ENCODE measurements at places on chromosomes 16 and 17. TPM values are rescaled to one million over a fixed set of nuclear protein-coding genes. Genes with fewer than 3 reads are reported as not detected.

DNA sequence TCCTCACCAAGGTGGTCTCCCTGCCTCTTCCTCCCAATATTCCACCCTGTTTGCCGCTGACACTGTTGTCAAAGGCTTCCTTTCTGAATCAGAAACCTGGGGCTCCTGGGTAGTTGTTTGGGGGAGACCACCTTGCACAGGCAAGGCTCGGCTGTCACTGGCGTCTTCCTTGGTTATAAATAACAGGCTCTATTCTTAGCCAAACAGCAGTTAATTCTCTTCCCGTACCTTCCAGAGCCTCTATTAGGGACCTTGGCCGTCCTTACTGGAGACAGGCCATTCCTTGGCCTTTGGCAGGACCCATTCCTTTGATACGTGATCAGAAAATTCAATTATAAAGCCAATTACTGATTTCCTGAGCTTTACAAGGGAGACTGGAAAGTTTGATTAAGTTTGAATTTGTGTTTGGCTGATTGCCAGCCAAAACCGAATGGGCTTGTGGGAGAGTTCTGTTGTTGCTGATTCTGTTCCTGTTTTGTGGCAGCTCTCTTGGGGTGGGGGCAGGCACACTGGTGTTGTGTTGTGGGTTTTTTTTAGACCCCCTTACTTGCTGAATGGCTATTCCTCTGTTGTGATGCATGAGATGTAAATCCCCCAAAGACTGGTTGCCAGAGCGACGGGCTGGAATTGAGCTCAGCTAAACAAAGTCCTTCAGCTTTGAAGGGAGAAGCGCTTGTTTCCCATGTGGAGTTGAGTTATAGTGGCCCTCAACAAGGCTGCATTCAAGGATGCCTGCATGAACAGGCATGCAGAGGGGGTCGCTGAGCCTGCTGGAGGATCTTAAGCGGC is 104.6 kb downstream of the GNAO1 start:
- no peak for DNase-seq

SPATA32 gene
- total RNA-seq = not detected

PRSS53 gene
- total RNA-seq = 1.0 TPM

GRCh38 chr16:79185711-79186110 is 414.8 kb downstream of the MAF start:
- peak; percentile 17 for DNase-seq

DNA sequence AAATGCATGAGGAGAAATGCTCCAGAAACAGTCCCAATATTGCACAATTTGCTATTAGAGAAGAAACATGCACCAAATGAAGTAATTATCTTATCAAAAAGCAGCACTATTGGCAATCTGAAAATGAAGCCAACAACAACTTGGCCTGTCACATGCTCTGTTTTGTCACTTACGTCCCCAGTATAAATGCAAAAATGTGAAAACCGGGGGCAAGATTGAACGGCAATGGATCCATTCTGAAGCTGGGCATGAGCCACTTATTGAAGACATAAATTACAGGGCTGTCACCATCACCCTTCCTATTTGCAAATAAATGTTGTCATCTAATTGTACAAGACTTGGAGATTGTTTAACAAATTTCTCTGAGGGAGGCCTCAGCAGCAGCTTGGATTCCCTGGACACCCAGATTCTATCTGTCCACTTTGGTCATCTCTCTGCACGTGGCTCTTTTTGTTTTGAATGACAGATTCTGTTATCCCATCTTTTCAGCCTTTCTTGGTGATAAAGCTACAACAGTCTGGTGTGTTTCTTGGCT is 180.2 kb upstream of the CDH5 start:
- no peak for DNase-seq

KCNJ2 gene
- 48.1 TPM for total RNA-seq

EPOP gene
- total RNA-seq = 0.33 TPM

DNA sequence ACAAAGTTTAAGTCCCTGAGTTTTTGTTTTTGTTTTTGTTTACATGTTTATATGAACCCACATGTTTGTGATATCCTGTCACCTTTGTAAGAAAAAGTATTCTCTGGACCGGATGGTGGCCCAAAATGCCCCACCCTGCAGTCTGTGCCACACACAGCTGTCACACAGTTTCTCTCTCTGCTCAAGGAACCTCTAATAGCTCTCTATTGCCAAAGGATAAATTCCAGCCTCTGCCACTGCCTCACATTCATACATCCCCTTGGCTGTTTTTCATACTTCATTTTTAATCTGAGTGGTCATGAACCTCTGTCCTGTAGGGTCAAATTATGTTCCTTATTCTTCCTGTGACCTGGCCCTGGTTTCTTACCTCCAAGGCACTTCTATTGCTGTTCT is 520.3 kb upstream of the CDH5 start:
- no peak for DNase-seq

GRCh38 chr17:31318851-31319661 is 2.4 kb downstream of the EVI2A start:
- no peak for DNase-seq

ZNF385C gene
- not detected for total RNA-seq

- no peak for DNase-seq
These were observed 2.3 kb upstream of the ARMC5 start for GRCh38 chr16:31456988-31457360.

BAIAP3 gene
- total RNA-seq = 0.26 TPM

DNA sequence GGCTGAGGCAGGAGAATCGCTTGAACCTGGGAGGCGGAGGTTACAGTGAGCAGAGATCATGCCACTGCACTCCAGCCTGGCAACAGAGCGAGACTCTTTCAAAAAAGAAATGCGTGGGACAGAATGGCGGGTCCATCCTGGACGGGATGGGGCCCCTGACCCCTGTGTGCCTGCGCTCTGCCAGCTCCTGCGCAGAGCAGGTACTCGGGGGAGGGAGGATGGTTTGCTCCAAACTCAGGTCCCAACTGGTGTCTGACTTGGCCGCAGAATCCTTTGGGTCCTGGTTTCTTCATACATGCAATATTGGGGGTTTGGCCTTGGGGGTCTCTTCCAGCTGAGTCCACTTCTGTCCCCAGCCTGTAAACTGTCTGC is 10.4 kb downstream of the CHMP6 start:
- no peak for DNase-seq

- DNase-seq = no peak
These were observed 32.4 kb downstream of the HSBP1 start for GRCh38 chr16:83840060-83840617.

DNA sequence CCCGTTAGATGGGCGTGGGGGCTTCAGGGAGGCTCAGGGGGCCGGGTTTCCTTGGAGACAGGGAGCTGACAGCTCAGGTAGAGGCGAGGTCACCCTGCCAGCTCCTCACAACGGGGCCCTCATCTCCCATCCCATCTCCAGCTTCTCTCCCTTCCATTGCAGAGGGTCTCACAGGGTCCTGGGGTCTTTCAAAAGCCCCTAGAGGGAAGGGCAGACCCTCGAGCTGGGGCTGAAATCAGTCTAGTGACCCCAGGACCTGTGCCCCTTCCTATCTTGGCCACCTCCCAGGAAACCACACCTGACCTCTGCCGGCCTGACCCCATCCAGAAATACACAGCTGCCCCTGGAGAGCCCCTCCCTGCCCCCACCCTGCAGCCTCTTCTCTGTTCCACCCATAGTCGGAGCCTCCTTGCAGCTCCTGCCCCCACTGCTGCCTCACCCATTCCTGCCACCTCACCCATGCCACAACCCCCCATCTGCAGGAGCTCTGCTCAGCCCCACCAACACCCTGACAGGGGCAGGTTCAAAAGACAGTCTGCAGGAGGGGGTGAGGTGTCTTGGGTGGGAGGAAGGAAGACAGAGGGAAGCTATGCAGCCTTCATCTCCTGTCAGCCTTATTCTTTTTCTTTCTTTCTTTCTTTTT is 23.4 kb downstream of the PIK3R5 start:
- no peak for DNase-seq

GRCh38 chr17:45376171-45377005 is 56.3 kb downstream of the ARHGAP27 start:
- DNase-seq = no peak

MC1R gene
- total RNA-seq = 4.3 TPM

DNA sequence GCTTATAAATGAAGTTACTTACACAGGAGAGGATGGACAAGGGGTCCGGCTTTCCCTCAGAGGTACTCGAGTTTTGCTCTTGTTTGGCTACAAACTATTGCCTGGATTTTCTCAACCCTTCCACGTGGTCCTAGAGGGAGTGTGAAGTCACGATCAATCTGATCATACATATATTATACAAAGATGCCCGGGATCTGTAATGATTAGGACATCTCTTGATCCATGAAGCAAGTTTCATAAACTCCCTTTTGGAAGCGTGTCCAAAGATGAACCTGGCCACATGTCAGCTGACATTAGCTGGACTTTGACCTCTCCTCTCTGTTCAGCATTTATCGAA is 2.3 kb upstream of the CDH11 start:
- DNase-seq = no peak

PYY gene
- not detected for total RNA-seq

- DNase-seq = peak; percentile 73
These were observed 56.5 kb downstream of the SPAG9 start for GRCh38 chr17:51064061-51064735.

KRTAP9-4 gene
- total RNA-seq = not detected

- no peak for DNase-seq
These were observed 67.5 kb downstream of the GNAO1 start for GRCh38 chr16:56258508-56259424.

Measured in fibroblast of lung (primary cell).